Occipital lobe (tissue), 3 donors: ENCODE measurements at places on chromosomes 1 and 21. TPM values are rescaled to one million over a fixed set of nuclear protein-coding genes. Genes with fewer than 3 reads are reported as not detected.

Gene OR10Z1
- not detected for total RNA-seq

Gene SPOCD1
- total RNA-seq: not detected

Gene TCHHL1
- total RNA-seq: not detected

Gene DDR2
- 7.5 TPM for total RNA-seq

DNA sequence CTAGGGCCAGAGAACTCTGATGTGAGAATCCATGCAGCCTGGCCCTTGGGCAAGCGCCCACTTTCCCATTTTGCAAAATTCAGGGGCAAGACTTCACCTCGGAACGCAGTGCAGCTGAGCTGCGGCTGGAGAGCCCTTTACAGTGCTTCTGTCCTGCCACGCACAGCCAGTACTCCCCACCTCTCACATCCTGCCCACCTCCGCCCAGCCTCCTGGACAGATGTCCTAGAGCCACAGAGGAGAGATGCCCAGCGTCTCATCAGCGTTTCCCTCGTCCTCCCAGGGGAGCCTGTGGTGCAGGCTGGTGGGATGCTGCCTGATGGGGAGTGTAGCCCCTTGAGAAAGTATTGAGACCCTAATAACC, 29.6 kb downstream of the RUNX3 start:
- DNase-seq: no peak

DNA sequence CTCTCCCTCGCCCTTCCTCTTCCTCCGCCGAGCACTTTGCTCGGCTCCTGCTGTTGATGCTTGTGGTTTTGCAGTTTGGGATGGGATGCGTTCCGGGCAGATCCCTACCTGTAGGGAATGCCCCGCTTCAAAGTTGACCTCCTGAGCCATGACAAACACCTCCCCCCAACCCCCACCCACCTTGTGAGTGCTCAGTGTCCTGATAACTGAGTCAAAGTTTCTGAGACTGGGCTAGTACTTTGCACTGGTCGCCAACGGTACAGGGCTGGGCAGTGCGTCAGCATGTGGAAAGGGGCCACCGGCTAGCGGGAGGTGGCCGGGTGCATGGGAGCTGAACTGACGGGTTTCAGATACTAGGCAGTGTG, 771 bp downstream of the RABGAP1L start:
- no peak for DNase-seq
